Effector memory CD8-positive, alpha-beta T cell (primary cell): ENCODE measurements at places on chromosomes 11 and 22.
A peak's percentile ranks its signal among the peaks of the same experiment; 100 is the strongest.

GRCh38 chr11:113675003-113675561 is 31.0 kb downstream of the TMPRSS5 start:
- H3K4me3 ChIP-seq, result no peak overlapping the region
- no peak for DNase-seq
- no peaks in the 10 kb centered on the region for H3K36me3 ChIP-seq
- H3K27ac ChIP-seq, result no peak overlapping the region
- no peaks in the 10 kb centered on the region for H3K4me1 ChIP-seq
- peaks cover 16% of the 10 kb centered on the region for H3K27me3 ChIP-seq

DNA sequence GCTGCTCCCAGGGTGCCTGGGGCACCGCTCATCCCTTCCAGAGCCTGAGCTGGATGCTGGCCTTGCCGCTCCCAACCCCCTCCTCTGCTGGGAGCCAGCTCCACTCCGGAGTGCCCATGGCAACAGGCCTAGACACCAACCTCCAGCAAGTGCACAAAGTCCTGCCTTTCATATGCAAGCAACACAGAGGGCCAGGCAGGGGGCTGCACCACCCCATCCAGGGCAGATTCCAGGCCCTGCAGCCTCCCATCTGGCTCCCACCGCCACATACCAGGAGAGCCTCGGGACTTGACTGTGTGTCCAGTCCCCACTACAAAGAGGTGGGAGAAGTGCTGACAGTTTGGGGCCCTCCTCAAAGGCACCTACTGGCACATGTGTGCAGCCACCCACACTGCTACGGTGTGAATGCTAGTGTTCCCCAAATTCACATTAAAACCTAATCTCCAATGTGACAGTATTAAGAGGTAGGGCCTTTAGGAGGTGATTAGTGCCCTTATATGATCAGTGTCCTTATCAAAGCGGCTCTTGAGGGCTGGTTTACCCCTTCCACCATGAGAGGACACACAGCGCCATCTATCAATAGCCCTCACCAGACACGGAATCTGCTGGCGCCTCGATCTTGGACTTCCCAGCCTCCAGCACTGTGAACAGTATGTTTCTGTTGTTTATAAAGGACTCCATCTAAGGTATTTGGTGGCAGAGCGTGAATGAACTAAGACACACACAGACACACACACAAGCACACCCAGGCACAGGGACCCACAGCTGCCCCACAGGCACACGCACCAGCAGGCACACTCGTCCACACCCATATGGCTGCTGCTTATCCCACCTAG is 16.2 kb downstream of the ARVCF start:
- peaks cover under 1% of the 10 kb centered on the region for H3K27me3 ChIP-seq
- H3K4me3 ChIP-seq, result no peak overlapping the region
- no peak for DNase-seq

DNA sequence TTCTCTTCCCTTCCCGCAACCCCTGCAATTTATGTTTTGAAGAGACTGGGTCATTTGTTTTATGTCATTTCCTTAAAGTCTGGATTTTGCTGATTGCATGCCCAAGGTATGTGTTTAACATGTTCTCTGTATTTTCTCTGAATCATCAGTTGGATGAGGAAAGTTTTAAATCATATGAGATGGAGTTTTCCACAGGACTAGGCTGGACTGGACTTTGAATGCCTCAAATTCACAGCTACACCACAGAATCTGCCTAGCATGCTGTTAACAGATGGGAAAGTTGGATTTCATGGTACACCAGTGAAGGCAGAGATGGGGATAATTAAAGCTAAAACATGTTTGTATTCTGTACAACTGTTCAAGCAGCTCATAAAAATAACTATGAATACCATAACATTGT is 62.6 kb downstream of the CWC15 start:
- no peak for DNase-seq
- H3K4me3 ChIP-seq, result no peak overlapping the region
- peaks cover 7% of the 10 kb centered on the region for H3K27me3 ChIP-seq
- no peaks in the 10 kb centered on the region for H3K36me3 ChIP-seq

DNA sequence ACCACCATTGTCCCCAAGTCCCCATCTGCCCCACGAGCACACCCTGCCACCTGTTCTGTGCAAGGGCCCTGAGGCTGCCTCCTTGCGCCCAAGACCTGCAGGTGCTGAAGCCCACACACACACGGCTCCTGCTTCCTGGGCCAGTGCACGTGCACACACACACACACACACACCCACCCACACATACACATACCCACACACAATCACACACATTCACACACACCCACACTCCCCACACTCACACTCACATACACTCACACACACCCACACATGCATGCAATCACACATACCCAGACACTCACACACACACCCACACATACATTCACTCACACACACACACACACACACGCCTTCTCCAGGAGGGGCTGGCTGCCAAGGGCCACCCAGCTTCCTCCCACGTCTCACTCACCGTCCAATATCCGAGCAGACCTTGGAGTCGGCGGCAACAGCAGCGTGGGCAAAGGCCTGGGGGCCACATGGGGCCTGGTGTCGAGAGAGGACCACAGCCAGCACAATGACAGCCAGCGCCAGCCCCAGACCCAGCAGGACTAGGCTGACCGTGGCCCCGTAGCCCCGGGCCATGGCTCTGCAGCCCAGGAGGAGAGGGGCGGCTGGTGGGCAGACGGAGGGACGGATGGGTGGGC is 616 bp downstream of the GGT5 start:
- H3K36me3 ChIP-seq, result no peaks in the 10 kb centered on the region
- H3K27ac ChIP-seq, result peak overlapping the region; percentile 74
- no peaks in the 10 kb centered on the region for H3K27me3 ChIP-seq
- H3K4me1 ChIP-seq, result peaks cover 19% of the 10 kb centered on the region

GRCh38 chr11:9232482-9232881 is 32.7 kb downstream of the DENND5A start:
- no peaks in the 10 kb centered on the region for H3K27me3 ChIP-seq
- peaks cover 8% of the 10 kb centered on the region for H3K4me1 ChIP-seq
- H3K4me3 ChIP-seq, result no peak overlapping the region
- no peak for DNase-seq
- no peaks in the 10 kb centered on the region for H3K36me3 ChIP-seq

- no peak overlapping the region for H3K27ac ChIP-seq
- DNase-seq, result no peak
- no peaks in the 10 kb centered on the region for H3K36me3 ChIP-seq
- H3K4me3 ChIP-seq, result no peak overlapping the region
- peaks cover 16% of the 10 kb centered on the region for H3K27me3 ChIP-seq
These were observed 52.4 kb downstream of the CELSR1 start for GRCh38 chr22:46484861-46485595.

DNA sequence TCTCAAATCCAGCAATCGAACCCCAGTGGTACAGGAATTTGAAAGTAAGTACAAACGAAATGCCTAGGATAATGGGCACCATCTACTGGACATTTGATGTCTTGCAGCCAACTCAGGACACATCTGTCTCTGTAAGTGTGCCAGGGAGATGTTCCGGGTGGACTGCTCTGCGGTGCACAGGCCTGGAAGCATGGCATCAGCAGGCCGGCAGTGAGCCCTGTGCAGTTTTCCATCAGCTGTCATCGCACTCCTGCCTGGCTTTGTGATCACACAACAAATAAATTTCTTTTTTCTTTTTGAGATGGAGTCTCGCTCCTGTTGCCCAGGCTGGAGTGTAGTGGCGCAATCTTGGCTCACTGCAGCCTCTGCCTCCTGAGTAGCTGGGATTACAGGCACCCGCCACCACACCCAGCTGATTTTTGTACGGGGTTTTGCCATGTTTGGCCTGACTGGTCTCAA is 71.0 kb downstream of the JAM3 start:
- peak; percentile 25 for DNase-seq
- H3K4me3 ChIP-seq, result no peak overlapping the region
- H3K36me3 ChIP-seq, result peaks cover 3% of the 10 kb centered on the region
- H3K4me1 ChIP-seq, result peaks cover 3% of the 10 kb centered on the region
- H3K27me3 ChIP-seq, result no peaks in the 10 kb centered on the region

DNA sequence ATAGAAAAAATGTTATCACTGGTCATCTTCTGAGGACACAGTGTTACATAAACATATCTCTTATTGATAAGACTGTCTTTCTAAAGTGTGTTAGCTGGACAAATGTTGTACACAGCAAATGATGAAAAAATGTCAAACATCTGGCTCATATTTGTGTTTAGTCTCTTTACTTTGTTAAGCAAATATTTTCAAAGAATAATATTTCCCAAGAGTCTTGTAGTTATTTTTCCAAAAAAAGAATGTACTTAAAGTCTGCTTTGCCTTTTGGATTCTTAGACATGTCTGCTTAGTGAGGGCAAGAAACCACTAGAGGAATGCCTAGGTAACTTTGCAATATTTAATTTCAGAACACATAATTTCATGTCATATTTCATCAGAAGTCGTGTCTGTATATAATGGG is 23.9 kb upstream of the CCDC179 start:
- no peaks in the 10 kb centered on the region for H3K27me3 ChIP-seq
- no peak overlapping the region for H3K4me3 ChIP-seq
- no peaks in the 10 kb centered on the region for H3K4me1 ChIP-seq
- no peak for DNase-seq
- no peaks in the 10 kb centered on the region for H3K36me3 ChIP-seq

GRCh38 chr11:62394825-62395538 is 23.9 kb upstream of the SCGB1A1 start:
- H3K36me3 ChIP-seq, result peaks cover 3% of the 10 kb centered on the region
- peak; percentile 43 for DNase-seq
- peaks cover 6% of the 10 kb centered on the region for H3K4me1 ChIP-seq
- no peak overlapping the region for H3K4me3 ChIP-seq

- H3K36me3 ChIP-seq, result no peaks in the 10 kb centered on the region
- no peak for DNase-seq
- H3K27me3 ChIP-seq, result no peaks in the 10 kb centered on the region
- H3K4me1 ChIP-seq, result no peaks in the 10 kb centered on the region
These were observed 1085.3 kb downstream of the DLG2 start for GRCh38 chr11:84541731-84542340.

DNA sequence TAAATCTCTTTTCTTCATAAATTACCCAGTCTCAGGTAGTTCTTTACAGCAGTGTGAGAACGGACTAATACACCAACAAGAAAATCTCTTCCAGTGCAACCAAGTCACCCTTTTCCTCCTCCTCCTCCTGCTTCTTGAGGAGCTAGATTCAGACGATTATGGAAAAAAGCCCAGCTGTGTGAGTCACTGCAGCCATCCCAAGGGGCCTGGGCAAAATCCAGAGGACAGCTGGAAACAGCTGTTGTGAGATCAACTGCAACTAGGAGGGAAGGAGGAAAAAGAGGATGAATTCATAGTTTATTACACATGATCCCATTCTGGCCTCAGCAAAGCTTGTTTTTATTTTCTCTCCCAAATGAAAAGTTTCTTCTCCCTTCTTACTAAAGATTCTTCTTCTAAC is 32.9 kb downstream of the RBFOX2 start:
- no peaks in the 10 kb centered on the region for H3K4me1 ChIP-seq
- no peak overlapping the region for H3K4me3 ChIP-seq
- DNase-seq, result no peak
- no peak overlapping the region for H3K27ac ChIP-seq
- H3K36me3 ChIP-seq, result no peaks in the 10 kb centered on the region
- H3K27me3 ChIP-seq, result peaks cover 47% of the 10 kb centered on the region

DNA sequence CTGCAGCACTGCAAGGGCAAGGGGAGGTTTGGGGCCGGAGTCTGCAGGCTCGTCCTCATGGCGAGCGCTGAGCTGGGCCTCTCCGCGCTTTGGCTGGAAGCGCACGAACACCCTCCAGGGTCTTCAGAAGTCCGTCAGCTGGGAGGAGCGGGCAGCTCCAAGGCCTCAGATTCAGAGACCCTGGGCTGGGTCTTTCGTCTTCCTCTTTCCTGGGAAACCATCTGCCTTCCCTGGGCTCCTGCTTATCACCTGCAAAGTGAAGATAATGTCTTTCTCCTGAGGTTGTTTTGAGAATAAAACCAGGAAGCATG is 525.6 kb downstream of the BRD1 start:
- H3K27ac ChIP-seq, result no peak overlapping the region
- no peaks in the 10 kb centered on the region for H3K36me3 ChIP-seq
- no peak for DNase-seq
- peaks cover 53% of the 10 kb centered on the region for H3K27me3 ChIP-seq
- H3K4me3 ChIP-seq, result no peak overlapping the region

DNA sequence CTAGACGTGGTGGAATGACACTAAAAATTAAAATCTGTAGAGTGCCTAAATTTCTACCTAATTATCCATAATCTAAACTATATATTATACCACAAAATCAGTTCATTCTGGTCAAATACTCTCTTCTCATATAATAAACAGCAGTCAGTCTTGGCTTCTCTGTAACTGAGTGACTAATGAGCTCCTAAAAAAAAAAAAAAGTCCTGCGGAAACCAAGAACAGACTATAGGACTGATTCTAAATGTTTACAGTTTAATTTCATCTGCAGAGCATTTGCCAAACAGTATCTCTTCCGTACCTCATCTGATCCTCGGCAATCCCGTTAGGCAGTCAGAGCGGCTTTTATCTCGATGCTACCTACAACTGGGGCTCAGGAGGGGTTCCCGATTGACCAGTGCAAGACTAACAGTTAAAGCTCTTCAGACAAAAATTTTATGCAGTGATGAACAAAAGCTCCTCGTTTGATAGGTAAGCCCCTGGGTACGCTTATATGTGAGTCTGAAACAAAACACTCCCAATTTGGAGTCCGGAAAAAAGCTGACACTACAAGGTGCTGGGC is 686 bp downstream of the KIF18A start:
- H3K27me3 ChIP-seq, result no peaks in the 10 kb centered on the region
- H3K27ac ChIP-seq, result peak overlapping the region; percentile 96
- H3K36me3 ChIP-seq, result peaks cover 13% of the 10 kb centered on the region
- peaks cover 50% of the 10 kb centered on the region for H3K4me1 ChIP-seq
- DNase-seq, result no peak
- peak overlapping the region; percentile 90 for H3K4me3 ChIP-seq

DNA sequence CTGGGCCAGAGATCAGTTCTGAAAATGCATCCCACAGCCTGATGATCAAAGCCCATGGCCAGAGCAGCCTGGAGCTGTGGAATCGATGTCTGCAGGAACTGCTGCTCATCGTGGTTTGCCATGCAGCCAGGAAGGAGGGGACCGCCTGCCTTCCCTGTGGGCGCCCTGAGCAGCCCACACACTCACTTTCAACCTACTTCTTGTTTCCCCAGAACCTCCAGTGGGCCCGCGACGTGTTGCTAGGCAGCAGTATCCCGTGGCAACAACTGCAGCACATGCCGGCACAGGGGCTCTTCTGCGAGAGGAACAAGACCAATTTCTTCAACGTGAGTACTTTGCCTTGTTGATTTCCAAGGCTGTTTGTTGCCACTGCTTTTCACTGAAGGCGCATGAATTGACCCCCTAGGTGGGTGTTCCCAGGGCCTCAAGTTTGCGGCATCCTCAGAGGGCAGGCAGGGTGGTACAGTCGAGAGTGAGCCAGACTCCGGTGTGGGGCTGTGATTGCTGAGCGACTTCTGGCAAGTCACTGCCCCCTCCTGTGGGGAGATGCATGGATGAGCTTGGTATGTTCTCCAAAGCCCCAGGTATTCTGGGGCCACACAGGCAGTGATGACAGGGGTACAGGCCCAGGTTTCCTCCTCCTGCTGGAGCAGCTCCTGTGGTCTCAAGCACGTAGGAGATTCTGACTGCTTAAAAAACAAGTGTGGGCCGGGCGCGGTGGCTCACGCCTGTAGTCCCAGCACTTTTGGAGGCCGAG is 47.0 kb upstream of the SUSD2 start:
- H3K4me1 ChIP-seq, result peaks cover 21% of the 10 kb centered on the region
- peak overlapping the region; percentile 74 for H3K27ac ChIP-seq
- peaks cover 33% of the 10 kb centered on the region for H3K36me3 ChIP-seq
